ENCODE measurements at places on chromosomes 6 and 20.
A peak's percentile ranks its signal among the peaks of the same experiment; 100 is the strongest.

DNA sequence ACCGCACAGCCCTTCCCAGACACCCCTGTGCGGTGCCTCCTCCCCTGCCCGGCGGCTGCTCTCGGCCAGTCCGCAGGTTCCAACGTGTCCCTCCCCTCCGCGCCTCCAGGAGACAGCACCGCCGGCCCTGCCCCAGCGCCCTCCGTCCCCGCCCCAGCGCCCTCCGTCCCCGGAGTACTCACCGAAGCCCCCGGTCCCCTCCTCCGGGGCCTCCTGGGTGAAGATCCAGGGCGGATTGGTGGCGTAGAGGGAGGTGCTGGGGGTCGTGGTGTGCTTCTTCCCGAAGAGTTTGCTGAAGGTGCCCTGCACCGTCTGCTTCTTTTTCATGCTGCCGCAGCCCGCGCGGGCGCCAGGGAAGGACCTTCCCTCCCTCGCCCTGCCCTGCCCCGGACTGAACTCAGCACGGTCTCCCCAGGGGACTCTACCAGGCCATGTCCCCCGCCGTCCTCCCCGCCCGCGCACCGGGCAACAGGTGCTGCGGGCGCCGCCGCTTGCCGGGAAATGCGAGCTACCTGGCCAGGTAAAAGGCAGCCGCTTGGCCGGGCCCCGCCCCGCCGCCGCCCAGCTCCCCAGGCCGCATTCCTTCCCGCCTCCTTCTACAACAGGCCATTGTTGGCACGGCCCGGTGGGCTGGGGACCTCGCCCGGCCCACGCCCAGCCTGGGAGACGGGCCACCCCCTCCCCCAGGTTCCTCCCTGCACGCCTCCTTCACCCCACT, at the start of gene C6orf132:
C6orf132 (minus strand) TSS at position 503 of the 718 bp plus-strand sequence; CDS start at position 327, 176 bp downstream.
- DNase-seq, result peak; percentile 31

- no peak for DNase-seq
Observed at GRCh38 chr20:8798505-8798904, 270.4 kb upstream of the PLCB4 start.

GRCh38 chr6:125904871-125905270, 51.7 kb upstream of the HINT3 start:
- no peak for DNase-seq

DNA sequence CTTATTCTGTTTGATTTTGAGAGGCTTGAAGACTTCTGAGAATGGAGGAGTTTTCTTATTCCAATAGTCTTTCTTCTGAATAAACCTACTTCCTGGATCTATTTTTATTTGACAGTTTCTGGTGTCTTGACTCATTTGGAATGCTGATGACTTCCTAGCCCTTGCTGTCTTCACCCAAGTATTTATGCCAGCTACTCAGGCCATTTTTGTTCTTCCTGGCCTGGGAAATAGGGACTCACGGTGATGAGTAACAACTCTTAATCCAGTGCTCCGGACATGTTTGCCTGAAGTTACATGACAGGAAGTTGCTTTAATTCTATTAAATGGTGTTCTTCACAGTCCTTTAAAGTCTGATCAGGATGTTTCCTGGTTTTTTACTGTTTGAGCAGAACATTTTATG, 272.1 kb upstream of the EYS start:
- DNase-seq, result no peak

DNA sequence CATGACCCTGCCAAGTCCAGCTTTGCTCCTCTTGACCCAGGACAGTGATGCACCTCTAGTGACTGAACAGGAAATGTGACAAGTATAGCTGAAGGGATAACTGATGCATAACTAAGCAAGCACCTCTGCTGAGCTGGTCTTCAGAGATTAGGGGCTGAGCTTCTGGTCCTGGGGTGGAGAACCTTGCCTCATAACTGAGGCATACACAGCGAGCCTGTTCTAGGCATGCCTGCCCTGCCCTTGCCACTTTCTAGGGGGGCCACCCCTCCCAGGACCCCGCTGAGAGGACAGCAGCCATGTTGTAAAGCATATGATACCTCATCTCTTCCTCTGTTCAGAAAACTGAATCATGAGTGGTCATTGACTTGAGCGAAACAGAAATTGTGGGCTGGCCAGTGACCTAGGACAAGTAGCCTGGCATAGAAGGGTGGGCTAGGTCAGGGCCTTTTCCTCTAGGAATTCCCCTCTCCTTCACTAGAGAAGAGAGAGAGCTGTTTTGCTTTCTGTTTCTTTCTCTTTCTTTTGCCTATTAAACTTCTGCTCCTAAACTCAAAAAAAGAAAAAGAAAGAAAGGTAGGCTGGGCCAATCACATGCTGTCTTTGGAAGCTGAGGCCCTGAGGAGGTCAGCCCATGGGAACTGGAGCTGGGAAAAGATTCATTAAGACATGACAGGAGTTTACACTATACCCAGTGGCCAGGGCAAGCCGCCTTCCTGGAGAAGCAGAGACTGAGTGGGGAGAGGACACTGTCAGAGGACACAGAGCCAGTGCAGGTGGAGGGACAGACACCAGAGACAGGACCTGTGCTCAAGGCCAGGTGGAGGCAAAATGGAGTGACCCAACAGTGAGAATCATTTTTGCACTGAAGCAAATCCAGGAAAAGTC, 23.1 kb downstream of the ALDH5A1 start:
- DNase-seq, result no peak

DNA sequence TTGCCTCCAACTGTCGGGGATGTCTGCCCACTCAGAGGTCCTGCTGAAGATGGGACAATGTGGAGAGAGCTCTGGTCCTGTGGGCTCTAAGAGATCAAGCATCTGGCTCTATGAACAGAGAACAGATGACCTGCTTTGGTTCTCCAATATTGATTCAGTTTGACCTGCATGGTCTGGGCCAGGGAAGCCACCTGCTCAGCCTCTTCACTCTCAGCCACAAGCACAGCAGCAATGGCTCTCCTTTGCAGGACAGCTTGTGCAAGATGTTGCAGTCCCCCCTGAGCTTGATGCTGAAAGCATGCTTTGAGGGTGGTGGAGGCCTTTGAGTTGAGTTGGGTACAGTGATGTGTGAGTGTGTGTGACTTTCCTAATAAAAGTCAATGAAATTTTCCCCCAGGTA, 18.6 kb upstream of the MCM3 start:
- no peak for DNase-seq

GRCh38 chr6:43493833-43494232, 16.3 kb downstream of the LRRC73 start:
- DNase-seq, result no peak

DNA sequence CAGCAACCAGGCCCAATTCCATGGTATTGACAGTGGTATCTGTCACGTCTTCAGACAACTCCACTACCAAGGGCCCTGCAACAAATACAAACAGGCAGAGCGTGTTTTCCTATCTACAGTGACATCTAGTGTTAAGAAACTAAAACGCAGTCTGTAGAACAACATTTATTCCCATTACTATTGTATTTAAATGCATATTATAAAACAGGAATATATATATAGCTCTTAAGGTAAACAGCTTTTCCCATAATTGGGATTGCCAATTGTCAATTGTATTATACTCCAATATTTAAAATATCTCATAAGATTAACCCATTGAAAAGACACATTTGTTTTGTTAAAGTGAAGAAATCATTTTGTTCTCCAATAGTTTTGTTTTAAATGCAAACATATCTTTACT, 97.2 kb downstream of the KIF16B start:
- peak; percentile 40 for DNase-seq

DNA sequence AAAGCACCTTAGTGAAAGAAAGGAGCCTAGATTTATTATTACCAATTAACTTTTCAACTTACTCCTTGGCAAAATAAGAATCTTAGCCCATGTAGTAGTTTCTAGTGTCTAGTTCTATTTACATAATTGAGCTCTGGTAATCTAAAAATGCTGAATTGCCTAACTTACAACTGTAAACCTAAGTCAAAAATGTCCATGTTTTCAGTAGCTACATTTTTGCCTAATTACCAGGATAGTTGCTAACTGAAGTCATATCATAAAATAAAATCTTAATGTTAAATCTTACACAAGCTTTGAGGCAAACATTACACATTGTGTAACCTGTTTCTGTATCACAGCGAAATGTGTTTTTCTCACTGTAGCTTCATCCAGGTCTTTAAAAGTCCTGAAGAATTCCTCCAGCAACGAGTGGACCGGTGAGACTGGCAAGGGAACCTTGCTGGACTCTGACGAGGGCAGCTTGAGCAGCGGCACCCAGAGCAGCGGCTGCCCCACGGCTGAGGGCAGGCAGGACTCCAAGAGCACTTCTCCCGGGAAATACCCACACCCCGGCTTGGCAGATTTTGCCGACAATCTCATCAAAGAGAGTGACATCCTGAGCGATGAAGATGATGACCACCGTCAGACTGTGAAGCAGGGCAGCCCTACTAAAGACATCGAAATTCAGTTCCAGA, 7.6 kb upstream of the CLDN20 start:
- no peak for DNase-seq

GRCh38 chr6:78117966-78118365, 465.1 kb downstream of the MEI4 start:
- no peak for DNase-seq

- DNase-seq, result no peak
Observed at GRCh38 chr20:14711652-14712051, 374.2 kb upstream of the FLRT3 start.

- no peak for DNase-seq
Observed at GRCh38 chr6:165985281-165985805, 182.3 kb downstream of the TBXT start.

GRCh38 chr6:119138906-119139541, 60.6 kb upstream of the FAM184A start:
- DNase-seq, result no peak

DNA sequence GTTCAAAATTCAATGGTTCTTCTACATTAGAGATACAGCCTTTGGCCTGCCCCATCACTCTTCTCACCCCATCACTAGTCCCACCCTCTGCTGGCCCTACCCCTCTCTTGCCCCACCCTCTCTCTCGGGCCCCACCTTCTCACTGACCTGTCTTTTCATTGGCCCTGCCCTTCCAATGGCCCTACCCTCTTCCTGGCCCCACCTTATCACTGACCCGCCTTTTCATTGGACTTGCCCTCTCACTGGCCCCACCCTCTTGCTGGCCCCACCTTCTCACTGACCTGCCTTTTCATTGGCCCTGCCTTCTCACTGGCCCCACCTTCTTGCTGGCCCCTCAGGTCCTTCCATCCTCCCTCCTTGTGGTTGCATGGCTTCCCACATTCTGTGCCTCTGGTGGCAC, 107.2 kb upstream of the PLEKHG1 start:
- DNase-seq, result no peak

- DNase-seq, result peak; percentile 15
Observed at GRCh38 chr20:41005361-41005729, 23.3 kb upstream of the TOP1 start.

GRCh38 chr6:122569230-122569771, 40.9 kb upstream of the PKIB start:
- peak; percentile 14 for DNase-seq

- DNase-seq, result no peak
Observed at GRCh38 chr6:144347933-144348332, 62.8 kb downstream of the UTRN start.

DNA sequence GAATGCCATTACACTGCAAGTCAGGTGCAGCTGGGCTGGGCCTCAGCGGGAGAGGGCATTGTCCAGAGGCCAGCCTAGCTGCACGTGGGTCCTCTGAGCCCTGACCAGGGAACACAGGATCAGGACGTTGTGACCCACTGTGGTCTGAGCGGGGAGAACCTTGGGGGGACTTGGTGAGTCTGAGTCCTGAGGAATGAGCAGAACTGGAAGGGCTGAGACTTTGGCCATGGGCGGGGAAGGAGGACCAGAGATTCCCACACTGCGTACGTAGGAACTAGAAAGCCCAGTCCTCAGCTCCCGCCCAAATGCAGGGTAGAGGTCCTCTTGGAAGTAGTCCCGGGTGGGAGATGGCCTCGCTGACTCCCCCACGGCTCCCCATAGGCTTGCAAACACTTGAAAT, 42.5 kb downstream of the GABRR2 start:
- no peak for DNase-seq

GRCh38 chr20:33407251-33407650, 5.9 kb upstream of the CDK5RAP1 start:
- no peak for DNase-seq

GRCh38 chr20:40659567-40659966, 29.5 kb downstream of the MAFB start:
- DNase-seq, result no peak

DNA sequence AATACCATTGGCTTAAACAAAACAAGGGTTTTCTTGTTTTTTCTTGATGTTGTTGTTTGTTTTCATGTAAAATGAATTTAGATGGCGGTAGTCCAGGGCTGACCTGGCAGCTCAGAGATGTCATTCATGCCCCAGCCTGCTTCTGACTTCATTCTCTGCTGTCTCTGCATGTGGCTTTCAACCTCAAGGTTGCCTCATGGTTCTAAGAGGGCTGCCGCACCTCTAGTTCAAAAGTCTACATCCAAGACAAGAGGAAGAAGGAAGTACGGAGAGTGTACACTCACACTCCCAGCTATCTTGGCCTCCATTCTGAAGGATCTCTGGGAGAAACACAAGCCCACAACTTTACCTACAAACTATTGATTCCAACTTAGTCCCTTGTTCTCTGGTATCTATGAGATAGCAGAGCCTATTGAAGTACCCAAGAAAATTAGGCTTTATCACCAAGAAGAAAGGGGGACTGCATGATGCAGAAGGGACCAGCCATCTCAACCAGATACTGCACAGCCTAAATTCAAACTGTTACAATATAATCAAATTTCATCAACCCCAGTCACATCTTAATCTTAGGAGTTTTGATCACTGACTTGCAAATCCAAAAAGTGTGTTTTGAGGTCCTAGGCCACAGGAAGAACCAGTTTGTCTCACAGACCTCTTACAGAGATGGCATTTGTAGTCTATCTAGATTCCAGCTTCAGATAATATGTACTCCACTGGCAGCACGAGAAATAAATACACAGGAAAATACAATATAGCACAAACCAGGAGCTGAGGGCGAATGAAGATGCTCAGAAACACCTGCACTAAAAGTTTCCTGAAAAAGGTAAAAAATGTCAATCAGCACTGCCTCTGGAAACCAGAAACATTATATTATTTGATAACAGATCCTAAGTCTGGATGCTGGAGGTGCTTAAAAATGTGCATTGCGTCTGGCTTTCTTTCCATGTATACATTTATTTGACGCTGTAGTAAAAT, 866 bp upstream of the BTN3A3 start:
- no peak for DNase-seq

GRCh38 chr6:151443911-151444621, 7.9 kb downstream of the RMND1 start:
- DNase-seq, result no peak

DNA sequence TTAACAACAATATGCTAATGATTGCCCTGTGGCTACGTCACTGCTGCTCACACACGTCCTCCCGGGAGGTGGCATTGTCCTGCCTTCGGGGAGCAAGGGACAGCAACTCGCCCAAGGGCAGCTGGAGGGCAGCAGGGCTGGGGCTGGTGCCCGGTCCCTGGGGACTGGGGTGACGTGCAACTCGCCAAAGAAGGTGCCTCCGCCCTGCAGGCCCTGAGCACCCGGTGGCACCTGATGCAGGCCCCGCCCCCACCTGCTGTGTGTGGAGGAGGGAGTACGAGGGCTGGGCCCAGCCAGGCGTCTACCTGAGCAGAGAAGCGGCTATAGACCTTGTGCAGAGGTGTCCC, 64.8 kb upstream of the SLCO4A1 start:
- DNase-seq, result peak; percentile 81
